ENCODE measurements at places on chromosomes 12 and 14.

DNA sequence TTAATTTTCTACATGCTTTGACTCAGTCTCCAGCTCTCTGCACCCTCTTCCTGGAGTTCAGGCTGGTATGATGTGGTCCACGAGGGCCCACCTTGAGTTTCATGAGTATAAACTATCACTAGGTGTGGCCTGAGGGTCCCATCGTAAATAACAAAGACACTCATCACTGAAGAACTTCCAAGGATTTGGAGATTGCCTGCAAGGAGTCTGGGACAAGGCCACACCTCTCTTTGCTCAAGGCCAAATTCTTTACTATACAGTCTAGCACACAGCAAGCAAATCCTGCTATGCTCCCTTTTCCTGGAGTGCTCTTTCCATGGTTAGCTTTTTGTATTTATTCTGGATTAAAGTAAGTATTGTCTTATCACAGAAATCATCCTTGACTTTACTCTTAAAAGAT is 271.9 kb downstream of the SLC16A7 start:
- DNase-seq, result no peak

DNA sequence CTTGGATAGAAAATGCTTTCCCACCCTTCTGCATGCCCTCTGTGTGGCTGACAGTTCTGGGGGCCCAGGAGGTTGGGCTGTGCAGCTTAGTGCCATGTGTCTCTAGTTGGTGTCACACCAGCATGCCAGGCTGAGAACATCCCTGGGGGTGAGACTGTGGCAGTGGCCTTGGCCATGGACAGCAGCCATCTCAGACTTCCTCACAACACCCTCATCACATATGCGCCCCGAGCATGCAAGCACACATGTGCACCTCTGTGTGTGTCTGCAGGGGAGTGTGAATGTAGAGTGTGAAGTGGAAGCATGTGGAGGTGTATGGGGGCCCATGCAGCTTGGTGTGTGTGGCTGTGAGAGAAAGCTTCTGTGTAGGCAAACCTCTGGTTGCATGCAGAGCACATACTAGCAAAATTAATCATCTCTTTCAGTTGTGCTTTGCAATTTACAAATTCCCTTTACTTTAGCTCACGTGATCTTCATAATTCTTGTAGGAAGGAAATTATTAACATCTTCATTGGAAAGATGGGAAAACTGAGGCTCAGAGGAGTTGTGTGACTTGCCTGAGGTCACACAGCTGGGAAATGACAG is 8.4 kb downstream of the ASIC1 start:
- DNase-seq, result no peak

DNA sequence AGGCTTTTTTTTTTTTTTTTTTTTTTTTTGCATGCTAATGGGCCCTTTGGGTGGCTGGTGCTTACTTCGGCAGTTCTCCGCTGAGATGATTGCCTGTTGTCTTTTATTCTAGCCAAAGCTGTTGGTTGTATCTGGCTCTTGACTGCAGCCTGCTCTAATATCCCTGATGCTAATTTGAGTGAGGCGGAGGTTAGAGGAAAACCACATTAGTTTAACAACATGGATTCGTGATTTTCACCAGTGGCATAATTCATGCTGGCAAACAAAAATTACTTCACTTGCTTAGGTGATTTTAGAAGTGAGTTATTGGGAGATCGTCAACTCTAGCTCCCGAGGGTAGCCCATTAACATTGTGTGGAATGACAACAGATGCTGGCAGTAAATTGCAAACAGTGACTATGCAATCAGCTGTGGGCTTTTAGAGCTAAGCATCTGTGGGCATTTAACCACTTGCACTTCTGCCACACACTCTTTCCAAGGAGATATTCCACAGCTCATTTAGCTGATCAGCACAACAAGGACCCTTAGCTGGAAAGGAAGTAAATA is 97.6 kb upstream of the ZDHHC17 start:
- no peak for DNase-seq

GRCh38 chr12:53564278-53564677 is 57.0 kb upstream of the NPFF start:
- DNase-seq, result no peak

GRCh38 chr12:7403466-7403865 is 40.5 kb downstream of the CD163L1 start:
- DNase-seq, result no peak

DNA sequence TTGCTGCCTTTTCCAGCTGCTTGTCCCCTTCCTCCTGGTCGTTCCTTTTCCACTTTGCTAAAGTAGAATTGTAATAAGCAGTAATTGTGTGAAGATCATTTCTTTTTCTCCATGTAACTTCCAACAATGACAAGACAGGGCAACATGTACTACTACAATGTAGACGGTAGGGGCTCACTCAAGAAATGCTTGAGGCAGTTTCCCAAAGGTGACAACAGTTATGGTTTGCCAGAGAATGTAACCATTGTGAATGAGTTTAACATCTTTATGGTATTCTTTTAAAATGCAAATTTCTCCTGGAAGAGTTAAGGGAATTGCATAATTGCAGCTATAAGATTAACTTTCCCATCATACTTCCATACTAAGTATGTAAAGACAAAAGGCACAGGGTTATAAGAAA is 23.8 kb upstream of the PHLDA1 start:
- DNase-seq, result no peak

DNA sequence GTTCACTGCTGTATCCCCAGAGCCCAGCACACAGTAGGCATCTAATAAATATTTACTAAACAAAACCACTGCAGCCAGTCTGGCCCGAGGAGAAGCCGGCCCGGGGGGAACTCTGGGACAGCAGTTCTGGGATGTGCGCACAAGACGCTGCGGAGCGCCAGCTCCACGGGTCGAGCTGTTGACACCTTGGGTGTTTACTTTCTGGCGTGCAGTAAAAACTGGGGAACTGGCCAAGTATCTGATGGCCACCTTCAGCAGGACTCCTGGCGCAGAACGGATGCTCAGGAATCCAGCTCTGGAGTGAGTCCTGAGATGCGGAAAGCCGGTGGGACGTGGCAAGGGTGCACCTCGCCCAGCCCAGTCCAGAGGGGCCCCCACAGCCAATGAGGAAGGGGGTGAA is 65.6 kb downstream of the NCOR2 start:
- no peak for DNase-seq

- no peak for DNase-seq
Measured at GRCh38 chr12:14573118-14573517, 5.4 kb upstream of the PLBD1 start.

GRCh38 chr14:62409169-62409568 is 636.1 kb downstream of the KCNH5 start:
- DNase-seq, result no peak

DNA sequence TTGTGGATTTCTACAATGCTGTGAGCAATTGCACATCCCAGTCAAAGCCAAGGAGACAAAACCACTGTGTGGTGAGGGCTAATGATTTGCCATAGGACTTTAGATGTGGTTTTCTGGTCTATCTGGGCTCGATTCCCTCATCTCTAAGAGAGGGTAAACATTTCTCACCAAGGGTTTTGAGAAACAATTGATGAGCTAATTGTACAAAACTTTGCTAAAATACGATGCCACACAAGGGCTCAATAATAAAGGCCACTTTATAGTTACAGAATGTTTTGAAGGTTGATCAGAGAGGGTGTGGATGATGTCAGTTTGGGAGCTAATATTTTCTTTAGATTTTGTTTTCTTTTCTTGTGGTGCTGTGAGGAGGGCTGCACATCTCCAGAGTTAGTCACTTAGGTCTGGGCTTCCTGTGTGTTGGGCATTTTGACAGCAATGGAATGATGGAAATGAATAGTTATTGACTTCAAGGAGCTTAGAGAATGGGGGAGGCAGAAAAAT is 60.8 kb upstream of the SLC38A4 start:
- no peak for DNase-seq

- no peak for DNase-seq
Measured at GRCh38 chr12:22100958-22101748, 55.1 kb downstream of the CMAS start.

DNA sequence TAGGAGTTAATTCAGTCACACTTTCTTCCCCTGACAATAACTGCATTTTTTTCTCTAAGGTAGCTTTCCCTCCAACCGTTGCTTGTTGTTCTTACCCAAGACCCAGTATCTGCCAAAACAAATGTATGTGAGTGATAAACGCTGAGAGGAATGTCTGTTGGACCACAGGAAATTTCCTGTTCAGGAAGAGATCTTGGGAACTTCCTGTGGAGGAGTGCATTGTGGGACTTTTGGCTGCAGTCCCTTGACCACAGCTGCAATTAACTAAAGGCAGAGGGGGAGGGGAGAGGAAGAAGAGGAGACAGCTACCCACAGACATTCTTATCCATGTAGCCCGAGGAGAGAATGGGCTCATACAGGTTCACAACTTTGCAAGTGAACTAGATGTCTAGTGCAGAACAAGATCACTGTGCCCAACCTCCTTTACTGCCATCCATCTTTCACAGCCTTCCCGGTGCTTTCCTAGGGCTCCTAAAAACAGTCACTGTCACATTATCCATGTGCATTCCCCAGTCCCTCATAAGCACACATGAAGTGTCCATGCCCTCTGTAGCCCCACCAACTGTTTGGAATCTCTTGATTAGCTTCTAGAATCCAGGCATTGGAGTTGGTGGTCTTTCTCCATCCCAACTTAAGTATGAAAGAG is 149.5 kb downstream of the ETV6 start:
- DNase-seq, result no peak

GRCh38 chr12:54571193-54572188 is 17.0 kb downstream of the PPP1R1A start:
- no peak for DNase-seq

DNA sequence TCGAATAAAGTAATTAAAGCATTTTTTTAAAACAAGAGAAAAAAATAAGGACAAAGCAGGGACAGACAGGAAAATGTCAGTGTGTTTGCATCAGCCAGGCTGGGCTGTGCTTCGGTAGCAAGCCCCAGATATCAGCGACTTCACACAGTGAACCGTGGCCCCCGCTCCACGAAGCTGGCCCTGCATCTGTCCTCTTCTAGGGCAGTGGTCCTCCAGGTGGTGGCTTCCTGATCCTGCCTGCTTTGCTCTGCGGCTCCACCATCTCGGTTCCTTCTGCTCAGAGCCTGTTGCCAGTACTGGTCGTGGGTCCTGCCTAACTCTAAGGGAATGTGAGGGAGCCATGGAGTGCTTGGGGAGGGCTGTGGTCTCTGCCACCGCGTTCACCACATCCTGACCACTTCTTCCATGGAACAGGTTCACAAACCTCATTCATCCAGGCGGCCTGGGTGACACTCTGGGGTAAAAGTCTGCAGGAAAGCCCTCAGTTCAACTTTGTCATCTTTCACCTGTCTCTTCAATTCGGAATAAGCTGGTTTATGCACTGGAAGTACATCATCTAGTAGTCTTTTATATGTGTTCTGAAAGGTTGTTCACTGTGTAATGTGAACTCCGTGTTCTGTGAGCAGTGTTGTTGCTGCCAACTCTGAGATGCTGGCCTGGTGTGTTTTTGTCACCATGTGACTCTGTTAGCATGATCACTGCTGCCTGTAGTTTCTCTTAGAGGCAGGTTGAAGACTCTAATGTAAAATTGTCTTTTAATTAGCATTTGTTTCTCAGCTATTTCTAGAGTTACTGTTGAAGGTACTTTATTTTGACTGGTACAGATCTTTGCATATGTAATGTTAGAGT is 47.9 kb downstream of the ANKRD9 start:
- no peak for DNase-seq

DNA sequence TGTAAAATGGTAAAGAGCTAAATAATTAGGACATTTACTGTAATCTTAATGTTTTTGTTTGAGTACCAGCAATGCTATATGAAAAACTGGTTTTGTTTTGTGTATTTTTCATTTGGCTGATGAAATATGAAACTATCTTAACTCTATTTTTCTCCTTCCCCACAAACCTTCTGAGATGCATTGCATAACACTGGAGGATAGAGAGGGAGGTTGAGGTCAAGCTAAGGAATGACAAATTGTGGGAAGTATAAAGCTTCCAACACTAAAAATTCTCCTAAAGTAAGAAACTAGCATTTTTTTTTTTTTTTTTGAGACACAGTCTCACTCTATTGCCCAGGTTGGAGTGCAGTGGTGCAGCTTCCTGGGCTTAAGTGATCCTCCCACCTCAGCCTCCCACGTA is 31.5 kb upstream of the SRP54 start:
- no peak for DNase-seq

- DNase-seq, result no peak
Measured at GRCh38 chr14:61898568-61898967, 136.3 kb downstream of the SNAPC1 start.

DNA sequence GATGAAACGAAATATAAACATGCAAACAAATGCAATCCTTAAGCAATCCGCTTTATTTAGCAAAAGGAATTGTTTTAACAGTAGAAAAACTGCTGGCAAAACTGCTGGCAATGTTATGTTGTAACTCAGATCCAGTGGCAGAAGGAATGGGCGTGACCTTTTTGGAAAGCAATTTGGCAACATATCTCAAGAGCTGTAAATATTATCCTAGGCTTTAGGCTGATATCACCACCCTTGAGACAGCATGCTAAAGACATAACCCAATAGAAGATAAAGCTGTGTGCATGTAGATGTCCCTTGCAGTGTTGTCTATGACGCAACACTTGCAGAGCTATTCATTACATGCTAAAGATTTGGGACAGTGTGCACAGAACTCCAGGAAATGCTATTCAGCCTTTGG is 138.5 kb downstream of the DICER1 start:
- DNase-seq, result no peak

DNA sequence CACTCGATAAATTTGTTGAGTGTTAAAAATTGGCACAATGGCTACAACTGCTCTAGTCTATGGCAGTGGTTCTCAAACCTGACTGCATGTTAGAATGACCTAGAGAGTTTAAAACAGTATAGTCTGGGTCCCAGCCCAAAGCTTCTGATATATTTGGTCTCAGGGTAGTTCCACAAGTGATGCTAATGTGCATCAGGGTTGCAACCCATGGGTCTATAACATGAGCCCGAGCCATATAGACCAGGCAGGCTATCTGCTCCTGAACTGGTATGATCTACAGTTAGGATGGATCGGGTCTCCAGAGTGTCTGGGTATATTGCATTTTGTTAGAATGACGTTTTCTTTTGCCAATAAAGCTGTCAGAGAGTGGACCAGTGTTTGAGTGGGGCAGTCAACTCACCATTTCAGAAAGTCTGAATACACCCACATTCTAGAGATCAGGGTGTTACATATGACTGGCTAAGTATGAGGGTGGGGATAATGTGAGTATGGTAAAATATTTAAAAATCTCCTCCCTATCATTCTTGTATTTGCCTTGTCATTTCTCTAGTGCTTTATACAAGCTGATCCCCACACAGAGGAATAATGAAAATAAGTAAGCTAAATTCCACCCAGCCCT is 80.9 kb downstream of the FRMD6 start:
- no peak for DNase-seq

- DNase-seq, result no peak
Measured at GRCh38 chr14:65290830-65291229, 121.7 kb upstream of the FUT8 start.

- no peak for DNase-seq
Measured at GRCh38 chr12:71652656-71653055, 11.0 kb downstream of the ZFC3H1 start.

GRCh38 chr14:96574633-96575632 is 72.8 kb downstream of the PAPOLA start:
- no peak for DNase-seq

- DNase-seq, result no peak
Measured at GRCh38 chr12:88931598-88931997, 351.3 kb upstream of the KITLG start.

GRCh38 chr12:124545508-124546418 is 21.6 kb downstream of the NCOR2 start:
- no peak for DNase-seq

GRCh38 chr14:65080960-65081747 is 21.2 kb downstream of the MAX start:
- DNase-seq, result no peak
